Left renal cortex interstitium (tissue), 4 donors: ENCODE measurements at places on chromosomes 2 and 18. TPM values are rescaled to one million over a fixed set of nuclear protein-coding genes. Genes with fewer than 3 reads are reported as not detected.

The IL18RAP gene
- polyA plus RNA-seq, result 0.28 TPM

The CNTNAP5 gene
- not detected for polyA plus RNA-seq

The ANKRD29 gene
- 0.99 TPM for polyA plus RNA-seq

The ARL4C gene
- 53.5 TPM for polyA plus RNA-seq

The MEX3C gene
- polyA plus RNA-seq, result 74.4 TPM

The FSHR gene
- not detected for polyA plus RNA-seq

The SULT1C2 gene
- polyA plus RNA-seq, result 48.0 TPM

The SH3RF3 gene
- polyA plus RNA-seq, result 6.2 TPM

The EPAS1 gene
- polyA plus RNA-seq, result 62.4 TPM

The PAX3 gene
- polyA plus RNA-seq, result 0.31 TPM

The MAP2 gene
- polyA plus RNA-seq, result 36.2 TPM

GRCh38 chr2:96669539-96670215, 27.1 kb downstream of the FER1L5 start:
- DNase-seq, result no peak

DNA sequence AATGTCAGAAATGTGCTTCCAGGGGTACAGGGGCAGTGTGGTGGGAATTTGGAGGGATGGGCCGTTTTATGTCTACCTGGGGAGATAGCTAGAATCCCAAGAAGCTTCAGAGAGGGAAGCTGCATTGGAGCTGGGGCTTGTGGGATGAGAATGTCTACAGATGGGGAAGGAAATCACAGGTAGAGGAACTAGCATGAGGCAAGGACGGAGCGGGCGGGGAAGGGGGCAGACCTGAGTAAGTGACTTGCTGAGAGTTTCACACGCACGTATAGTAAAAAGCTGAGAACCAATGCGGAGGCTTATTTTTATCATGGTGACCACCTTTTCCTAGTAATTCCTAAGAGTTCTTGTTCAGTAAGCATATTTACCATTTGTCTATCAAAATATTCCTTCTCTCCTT, 6.3 kb downstream of the C2orf80 start:
- DNase-seq, result no peak

GRCh38 chr18:74234326-74235171, 57.2 kb downstream of the CYB5A start:
- DNase-seq, result no peak

- no peak for DNase-seq
Measured at GRCh38 chr2:29182920-29183319, 67.7 kb downstream of the CLIP4 start.

GRCh38 chr2:233426619-233427342, 72.5 kb downstream of the DGKD start:
- no peak for DNase-seq

GRCh38 chr2:101012054-101012705, 10.1 kb downstream of the RPL31 start:
- DNase-seq, result no peak

DNA sequence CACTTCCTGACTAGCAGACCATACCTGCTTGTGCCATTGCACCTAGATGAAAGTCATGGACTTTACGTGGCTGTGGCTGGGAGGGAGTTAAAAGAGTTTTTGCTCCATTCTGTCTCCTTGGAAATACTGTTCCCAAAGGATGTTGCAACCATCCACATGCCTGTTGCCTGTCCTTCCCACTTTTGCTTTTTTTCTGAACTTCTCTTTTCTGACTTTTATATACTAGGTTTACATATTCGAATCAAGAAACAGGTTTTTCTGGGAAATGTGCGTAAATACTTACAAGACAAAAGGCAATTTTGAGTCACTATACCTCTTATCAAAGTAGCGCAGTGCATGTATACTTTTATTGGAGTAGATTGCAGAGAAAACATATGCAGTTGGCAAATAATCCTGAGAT, 244.8 kb downstream of the PRKCE start:
- DNase-seq, result no peak

DNA sequence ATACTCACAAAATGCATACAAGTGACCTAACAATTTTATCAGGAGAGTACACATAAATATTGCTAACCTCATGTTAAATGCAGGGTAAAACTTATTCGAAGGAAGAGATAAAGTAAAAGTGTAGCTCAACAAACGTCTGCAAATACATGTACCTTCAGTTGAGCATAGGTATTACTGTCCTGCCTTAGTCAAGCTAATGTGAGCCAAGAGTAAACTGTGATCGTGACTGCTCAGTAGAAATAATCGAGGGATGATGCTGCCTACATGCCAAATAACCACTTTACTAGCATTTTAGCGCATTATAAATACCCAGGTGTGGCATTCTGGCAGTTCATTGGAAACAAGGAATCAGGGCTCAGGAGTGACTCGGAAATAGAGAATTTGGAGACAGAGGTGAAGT, 779.5 kb downstream of the SOCS6 start:
- no peak for DNase-seq

GRCh38 chr2:205934443-205934842, 151.5 kb downstream of the INO80D start:
- DNase-seq, result no peak

DNA sequence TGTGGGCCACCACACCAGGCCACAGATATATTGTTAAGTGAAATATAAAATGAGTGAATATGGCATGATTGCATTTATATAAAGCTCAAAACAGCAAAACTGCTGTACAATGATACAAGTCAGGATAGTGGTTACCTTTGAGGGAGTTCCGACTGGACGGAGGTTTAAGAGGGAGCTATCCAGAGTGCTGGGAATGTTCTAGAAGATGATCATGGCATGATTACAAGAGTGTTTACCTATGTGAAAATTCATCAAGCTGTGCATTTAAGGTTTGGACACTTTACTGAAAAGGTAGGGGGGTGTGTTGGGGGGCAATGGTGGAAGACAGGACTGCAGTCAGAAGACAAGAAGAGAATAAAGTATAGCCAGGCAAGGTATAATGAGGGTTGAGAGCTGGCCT, 201.4 kb downstream of the ZBTB7C start:
- DNase-seq, result no peak

GRCh38 chr2:152620208-152620607, 97.1 kb downstream of the PRPF40A start:
- no peak for DNase-seq

GRCh38 chr2:20490300-20491181, 43.7 kb downstream of the RHOB start:
- DNase-seq, result no peak

- DNase-seq, result no peak
Measured at GRCh38 chr2:98822301-98823164, 91.6 kb upstream of the MGAT4A start.

GRCh38 chr2:235665661-235666212, 171.9 kb downstream of the AGAP1 start:
- peak; percentile 38 for DNase-seq

DNA sequence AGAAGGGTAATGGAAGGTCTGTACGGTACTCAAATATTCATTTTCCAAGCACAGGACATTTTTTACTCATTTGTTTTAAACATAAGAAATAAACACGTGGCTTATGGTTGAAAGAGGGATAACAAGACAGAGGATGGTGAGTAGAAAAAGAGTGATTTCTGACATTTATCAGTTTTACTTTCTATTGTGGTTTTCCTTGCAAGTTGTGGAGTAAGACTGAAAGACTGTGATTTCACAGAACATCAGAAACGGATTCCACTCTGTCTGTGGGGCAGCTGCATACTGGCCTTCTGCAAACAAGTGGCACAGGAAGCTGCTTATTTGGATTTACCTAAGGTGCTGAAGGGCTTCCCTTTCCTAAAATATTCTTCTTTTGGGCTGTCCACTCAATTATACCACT, 122.2 kb upstream of the ITGB6 start:
- no peak for DNase-seq

- no peak for DNase-seq
Measured at GRCh38 chr2:24626131-24626530, 135.1 kb downstream of the NCOA1 start.

DNA sequence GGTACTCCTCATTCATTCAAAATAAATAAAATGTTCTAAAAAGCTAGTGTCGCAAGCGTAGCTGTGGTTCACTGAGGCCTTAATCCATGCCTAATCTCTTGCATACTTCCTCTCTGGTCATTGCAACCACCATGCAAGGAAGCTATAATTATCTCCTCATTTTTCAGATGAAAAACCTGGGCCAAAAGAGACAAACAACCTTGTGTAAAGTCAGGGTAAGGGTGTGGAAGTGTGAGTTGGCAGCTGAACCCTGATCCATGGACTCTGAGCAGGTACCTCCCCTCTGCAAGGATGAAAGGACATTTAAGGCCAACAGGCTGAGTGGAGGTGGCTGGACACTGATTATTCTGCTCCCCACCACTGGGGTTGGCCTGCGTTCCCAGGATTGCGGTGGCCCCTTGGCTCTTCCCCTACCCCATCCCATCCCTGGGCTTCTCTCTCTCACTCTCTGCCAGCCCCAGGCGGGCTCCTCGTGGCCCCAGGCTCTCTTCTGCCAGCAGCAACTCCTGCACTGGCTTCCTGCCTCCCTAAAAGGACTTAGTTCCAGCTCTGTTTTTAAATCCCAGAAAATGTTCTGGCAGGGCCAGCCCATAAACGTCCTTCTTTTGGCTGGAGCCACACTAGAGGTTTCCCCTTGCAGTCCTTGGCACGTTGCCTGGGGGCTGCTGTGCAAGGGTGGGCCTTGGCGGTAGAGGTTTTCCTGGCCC, 72.0 kb upstream of the AFF3 start:
- DNase-seq, result no peak

DNA sequence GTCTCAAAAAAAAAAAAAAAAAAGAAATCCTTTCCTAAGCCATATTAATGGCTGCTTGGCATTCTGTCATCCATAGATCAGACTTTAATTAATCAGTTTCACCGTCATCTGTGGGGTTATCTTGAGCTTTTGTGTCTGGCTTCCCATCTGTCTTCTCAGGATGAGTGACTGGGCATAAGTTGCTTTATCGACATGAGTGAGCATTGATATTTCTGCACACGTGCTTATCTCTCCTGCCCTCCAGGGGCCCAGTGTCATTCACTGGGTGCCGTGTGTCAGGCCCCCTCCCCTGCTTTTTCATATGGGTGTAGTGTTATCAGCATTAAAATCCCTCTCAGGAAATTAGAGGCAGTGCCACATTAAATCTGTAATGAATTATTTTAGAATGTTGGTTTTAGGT, 65.6 kb downstream of the SH3BP4 start:
- no peak for DNase-seq
